ENCODE measurements at places on chromosomes 5 and 9.
A peak's percentile ranks its signal among the peaks of the same experiment; 100 is the strongest.

DNA sequence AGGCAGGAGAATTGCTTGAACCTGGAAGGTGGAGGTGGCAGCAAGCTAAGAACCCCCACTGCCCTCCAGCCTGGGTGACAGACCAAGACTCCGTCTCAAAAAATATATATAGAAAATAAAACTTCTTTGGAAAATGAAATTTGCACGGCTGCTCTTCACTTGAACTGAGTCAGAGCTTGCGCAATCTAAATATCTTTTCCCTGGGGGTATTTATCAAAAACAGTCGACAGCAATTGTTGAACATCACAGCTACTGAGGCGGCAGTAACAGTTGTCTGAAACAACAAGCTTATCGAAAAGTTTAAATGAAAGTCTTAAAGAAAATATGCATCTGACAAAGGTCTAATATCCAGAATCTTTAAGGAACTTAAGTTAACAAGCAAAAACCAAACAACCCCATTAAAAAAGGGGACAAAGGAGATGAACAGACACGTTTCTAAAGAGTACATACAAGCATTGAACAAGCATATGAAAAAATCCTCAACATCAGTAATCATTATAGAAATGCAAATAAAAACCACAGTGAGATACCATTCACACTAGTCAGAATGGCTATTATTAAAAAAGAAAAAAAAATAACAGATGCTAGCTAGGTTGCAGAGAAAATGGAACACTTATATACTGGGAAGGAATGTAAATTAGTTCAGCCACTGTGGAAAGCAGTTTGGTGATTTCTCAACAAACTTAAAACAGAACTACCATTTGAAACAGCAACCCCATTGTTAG lies 153.6 kb upstream of the CDH9 start:
- no peak for DNase-seq

DNA sequence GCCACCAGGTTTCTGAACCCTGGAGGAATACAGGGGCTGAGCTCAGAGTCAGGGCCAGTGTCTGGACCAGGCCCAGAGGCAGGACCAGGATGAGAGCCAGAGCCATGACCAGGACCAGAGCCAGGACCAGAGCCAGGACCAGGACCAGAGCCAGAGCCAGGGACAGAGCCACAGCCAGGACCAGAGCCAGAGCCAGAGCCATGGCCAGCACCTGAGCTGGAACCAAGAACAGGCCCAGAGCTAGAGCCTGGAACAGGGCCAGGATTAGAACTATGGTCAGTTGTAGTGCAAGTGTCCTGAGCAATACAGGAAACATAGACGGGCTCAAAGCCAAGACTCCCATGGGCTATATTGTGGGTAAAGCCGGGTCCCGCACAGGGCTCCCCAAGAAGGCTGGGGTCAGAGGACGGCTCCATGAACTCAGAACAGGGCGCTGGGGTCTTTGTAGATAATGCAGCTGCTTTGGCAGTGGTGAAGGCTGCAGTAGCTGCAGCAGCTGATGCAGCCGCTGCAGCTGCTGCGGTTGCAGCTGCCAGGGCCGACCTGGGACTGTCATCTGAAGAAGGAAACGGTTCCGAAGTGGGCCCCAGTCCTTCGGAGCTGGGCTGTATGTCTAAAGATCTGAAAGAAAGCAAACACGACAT lies 559 bp downstream of the SPAG8 start:
- no peak for DNase-seq

DNA sequence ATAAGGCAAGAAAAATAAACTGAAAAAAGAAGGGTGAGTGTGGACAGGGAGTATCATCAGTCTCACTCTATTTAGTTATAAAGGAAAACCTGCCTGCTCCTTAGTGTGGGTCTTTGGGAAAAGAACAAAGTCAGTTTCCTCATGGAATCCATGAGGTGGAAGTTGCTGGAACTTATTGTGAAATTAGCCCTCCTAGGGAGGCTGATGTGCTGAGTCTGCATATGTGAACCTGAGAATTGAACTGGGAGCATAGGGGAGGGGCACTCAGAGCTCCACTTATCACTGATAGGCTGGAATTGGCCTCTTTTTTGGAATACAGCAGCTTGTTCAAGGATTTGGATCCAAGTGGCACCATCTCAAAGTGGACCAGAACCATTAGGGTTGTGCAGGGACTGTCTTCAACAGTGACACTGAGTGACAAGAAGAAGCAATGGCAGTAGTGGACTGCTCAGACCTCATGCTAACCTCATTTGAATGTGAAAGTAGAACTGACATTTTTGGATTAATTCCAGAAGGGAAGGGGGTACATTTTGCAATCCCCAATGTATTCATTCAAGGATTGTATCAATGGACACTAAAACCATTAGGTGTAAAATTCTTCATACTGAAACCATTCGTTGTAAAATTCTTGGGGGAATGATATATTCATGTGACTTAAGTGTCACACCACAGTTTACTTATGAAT lies 103.6 kb upstream of the KLF9 start:
- no peak for DNase-seq

DNA sequence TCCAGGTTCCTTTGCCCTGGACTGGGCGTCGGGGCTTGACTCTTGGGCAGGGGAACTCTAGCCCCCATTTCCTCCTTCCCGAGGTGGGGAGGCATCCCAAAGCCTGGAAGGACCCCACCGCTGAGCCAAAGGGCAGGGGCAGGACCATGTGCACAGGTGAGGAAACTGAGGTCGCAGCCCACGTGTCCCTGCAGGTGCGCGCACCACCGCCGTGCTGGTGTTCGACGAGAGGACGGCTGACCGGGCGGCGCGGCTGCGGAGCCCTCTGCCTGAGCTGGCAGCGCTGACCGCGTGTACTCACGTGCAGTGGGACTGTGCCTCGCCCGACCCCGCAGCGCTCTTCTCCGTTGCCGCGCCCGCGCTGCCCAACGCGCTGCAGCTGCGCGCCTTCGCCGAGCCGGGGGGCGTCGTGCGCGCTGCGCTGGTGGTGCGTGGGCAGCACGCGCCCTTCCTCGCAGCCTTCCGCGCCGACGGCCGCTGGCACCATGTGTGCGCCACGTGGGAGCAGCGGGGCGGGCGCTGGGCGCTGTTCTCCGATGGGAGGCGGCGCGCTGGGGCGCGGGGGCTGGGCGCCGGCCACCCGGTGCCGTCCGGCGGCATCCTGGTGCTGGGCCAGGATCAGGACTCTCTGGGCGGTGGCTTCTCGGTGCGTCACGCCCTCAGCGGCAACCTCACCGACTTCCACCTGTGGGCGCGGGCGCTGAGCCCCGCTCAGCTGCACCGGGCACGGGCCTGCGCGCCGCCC lies 2.8 kb downstream of the ADGRD2 start:
- no peak for DNase-seq

DNA sequence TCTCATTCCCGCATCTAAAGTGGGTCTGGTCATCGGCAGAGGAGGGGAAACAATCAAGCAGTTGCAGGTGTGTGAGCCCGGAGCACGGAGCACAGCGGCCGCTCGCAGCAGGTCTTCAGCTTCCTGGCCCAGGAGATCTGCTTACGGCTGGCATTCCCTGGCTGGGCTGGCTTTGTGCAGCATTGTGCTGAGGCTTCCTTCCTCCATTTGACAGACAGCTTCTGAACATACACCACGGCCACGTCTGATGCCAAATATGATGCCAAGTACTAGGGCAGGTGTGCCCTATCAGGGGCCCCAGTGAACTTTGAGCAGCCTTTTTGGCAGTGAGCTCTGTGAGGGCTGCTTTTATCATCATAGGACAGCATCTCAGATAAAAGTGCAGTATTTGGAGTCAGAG lies 37.1 kb downstream of the FUBP3 start:
- no peak for DNase-seq

DNA sequence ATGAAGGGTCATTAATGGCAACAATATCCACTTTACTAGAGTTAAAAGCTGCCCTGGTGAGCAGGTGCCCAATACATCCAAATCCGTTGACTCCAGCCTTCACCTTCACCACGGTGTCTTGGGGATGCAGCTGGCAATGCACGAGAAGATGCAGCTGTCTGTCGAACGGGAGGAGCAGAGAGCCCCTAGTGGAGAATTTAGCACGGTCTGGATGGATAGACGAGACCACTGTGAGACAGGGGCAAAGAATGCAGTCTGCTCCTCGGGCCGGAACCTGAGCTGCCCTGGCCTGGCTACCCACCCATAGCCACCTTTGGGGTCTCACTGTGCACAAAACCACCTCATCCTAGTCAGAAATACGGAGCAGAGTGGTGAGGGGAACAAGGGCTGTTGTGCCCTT lies 35.1 kb downstream of the ADRA1B start:
- DNase-seq = peak; percentile 60

DNA sequence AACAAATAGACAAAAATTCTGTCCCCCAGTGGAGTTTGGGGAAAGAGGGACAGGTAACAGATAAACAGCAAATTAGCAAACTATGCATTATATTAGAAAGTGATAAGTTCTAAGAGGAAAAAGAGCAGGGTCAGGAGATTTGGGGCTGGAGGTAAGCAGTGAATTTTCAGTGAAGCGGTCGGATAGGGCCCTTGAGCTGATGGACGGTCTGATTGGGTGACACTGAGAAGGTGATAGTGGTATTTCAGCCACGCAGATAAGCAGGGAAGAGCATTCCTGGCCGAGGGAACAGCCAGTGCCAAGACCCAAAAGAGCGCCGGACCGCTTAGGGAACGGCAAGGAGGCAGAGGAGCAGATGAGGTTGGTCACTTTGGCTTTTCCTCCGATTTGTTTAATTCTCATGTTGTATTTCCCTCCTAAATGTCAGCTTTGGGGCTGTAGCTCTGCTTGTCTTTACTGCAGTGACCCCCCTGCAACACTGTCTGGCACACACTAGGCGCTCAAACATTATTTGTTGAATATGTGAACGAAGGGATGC lies 1.1 kb upstream of the PTPN3 start:
- no peak for DNase-seq

DNA sequence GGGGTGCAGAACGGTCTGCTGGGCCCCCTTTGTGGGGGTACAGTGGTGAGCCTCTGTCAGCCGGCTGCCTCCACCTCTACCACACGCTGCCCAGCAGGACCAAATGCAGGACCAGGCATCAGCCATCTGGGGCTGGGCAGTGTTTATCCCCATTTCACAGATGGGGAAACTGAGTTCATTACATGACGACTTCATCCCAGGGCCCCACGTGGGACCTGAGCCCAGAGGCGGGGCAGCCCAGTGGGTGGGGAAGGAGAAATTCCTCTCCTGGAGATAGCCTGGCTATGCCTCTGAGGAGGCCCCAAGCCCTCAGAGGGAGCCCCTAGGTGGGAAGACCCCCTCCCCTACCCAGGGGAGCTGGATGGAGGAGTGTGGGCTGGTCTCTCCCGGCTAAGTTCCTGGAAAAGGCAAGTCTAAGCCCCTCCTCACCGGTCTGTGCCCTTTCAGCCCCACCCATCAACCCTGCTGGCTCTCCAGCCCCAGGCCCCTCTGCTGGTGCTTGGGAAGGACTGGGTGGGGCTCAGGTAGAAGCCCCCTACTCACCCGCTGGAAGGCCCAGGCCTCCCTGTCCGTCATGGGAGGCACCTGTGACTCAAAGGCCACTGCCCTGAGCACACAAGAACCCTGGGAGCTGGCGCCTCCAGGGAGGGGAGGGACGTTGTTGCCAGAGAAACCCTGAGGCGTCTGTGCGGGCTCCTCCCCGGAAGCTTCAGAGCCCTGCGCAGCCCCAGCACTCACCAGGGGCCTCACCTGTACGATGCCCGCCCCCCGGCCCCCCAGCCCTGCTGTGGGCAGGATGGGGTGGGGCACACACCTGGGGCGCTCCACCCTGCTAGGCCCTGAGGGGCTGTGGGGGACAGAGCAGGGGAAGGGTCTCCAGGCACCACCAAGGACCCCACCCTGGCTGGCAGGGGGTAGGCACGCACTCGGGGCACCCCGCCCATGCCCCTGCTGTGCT lies 7.4 kb upstream of the CCDC187 start:
- peak; percentile 76 for DNase-seq

DNA sequence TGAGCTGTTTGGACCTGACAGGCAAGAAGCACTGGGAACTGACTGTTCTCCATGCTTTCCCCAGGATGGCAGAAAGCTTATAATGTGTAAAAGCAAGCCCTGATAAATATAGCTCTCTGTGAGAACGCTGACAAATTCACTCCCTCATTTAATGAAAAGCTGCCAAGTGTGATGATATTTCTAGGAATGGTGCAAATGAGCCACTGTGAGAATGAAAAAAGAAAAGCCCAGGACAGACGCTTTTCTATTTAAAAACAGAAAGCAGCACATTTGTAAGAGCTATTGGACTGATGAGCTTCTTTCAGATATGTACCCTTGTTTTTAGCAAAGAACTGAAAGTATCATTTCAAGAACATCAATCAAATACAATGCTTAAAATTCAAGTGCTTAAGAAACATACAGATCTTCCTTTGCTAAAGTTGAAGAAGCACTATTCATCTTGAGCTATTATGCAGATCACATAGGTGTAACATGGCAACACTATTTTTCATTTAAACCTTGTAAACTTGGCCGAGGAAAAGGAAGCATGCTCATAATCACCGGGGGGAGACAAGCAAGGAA lies 842.6 kb upstream of the ACO1 start:
- no peak for DNase-seq

- DNase-seq = no peak
Measured at GRCh38 chr5:73652391-73652790, 26.4 kb downstream of the ARHGEF28 start.
